IPS DF 6.9 (cell line): ENCODE measurements at places on chromosomes 3 and 15.

- no peak for DNase-seq
Observed at GRCh38 chr15:23572844-23573243, 7.4 kb downstream of the MKRN3 start.

DNA sequence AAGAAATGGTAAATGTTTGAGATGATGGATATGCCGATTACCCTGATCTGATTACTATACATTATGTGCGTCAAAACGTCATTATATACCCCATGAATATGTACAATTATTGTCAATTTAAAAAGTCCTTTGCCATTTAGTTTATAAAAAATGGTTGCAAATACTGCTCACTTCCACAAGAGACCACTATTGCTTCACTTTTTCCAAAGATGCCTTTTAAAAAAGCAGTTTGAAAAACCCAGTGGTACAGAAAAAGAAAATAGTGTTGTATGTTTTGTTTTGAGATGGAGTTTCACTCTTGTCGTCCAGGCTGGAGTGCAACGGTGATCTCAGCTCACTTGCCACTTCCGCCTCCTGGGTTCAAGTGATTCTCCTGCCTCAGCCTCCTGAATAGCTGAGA is 39.3 kb downstream of the EDEM1 start:
- no peak for DNase-seq

GRCh38 chr3:188211476-188211875 is 57.5 kb downstream of the LPP start:
- no peak for DNase-seq

GRCh38 chr3:193270451-193270850 is 29.4 kb downstream of the PLAAT1 start:
- no peak for DNase-seq

DNA sequence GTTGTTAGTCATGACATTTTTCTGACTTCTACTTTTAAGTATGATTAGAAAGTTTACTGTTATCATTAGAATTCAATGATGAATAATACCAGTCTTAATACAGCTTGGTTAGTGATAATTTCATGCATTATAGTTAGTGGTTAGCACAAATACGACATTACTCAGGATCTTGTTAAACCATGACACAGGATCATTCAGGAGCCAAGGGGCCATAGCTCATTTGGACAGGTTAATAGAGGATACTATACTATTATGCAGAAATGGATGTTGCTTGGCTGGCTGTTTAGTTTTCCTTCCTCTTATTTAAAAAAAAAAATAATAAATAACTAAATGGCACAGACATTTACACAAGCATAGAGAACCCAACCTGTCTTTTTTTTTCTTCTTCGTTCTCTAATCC is 55.5 kb downstream of the NSUN3 start:
- DNase-seq = no peak

- no peak for DNase-seq
Observed at GRCh38 chr15:96166223-96167200, 164.0 kb upstream of the NR2F2 start.

DNA sequence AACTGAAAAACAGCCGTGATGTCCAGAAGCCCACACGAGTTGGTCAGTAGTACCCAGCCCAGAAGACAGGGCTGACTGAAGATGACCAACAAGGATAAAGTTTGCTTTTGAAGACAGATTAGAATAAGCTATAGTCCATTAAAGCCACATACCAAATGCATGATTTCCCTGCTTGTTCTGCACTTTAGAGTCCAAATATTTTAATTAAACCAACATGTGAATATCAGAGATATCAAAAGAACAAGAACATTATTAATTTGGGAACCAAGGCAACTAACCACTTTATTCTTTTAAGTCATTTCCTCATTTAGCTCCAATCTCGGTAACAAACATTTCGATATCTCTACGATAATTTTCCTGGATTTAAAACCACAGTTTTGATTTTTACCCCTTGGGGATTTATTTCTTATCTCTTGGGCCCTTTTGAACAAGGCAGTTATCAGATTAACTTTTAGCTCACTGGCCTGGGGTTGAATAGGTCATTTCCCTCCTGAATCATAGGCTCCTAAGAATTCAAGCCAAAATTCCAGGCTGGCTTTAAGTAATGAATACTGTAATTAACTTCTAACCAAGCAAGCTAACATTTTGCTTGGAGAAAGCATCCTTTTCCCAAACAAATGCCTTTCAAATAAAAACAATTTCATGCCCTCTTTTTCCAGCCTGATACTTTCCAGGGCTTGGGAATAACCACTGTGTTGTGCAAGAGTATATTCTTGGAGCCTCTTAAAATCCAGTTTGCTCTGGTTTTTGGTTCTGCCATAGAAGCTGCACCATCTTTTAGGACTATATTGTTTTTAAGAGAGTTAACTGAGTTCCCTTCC is 102.9 kb upstream of the NR2E3 start:
- no peak for DNase-seq

DNA sequence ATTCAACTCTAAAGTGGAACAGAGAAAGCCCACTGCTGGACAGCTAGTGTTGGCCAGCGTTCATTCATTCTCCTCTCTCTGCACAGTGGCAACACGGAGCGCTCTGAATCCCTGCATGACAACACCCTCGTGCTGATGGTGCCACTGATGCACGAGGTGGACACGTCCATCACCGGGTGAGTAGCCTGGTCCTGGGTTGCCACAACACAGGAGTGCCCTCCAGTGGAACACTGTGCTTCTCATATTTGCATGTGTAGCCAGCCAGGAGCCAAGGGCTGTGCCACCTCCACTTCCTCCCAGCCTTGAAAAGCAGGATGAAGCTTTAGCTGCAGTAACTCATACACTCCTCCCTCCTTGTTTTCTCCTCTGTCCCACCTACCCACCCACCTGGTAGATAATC is 120.0 kb upstream of the CTDSPL start:
- DNase-seq = no peak

DNA sequence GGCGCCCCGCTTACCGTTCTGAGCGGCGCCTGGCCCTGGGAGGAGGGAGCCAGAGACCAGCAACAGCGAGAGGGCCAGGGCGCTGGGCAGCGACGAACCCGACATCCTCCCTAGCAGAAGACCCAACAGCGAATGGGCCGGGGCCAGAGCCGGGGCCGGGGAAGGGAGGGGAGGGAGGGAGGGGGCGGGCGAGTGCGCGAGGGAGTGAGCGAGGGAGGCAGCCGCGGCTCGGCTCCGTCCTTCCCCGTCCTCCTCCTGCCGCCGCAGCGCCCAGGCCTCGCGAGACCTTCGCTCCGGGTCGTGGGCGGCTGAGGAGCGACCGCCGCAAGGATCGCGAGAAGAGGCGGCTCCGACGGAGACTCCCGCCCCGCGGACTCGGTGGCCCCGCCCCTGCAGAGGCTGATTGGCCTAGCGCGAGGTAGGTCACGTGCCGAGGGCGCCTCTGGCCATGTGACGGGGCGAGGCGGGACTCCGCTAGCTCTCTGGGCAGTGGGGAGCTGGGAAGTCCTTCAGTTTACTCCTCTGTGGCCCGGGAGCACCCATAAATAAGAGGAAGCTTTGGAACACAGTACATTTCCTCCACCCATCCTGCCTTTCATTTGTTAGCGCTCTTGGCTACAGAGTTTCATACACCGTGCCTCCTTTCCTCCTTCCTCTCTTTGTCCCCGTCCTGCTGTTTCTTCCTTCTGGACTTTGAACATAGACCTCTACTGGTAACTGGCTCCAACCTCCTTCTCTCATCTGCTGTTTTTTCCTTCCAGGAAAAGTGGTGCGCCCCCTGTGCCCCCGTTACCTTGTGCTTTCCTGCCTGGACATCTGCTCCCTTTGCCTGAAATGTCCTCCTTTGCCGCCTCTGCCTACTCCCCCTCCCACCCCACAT is at the start of gene NPTN:
Gene NPTN, minus strand, starts transcription at position 279 of the 880 bp plus-strand sequence. Its CDS starts 174 bp downstream, at position 105.
- DNase-seq = peak; percentile 89

DNA sequence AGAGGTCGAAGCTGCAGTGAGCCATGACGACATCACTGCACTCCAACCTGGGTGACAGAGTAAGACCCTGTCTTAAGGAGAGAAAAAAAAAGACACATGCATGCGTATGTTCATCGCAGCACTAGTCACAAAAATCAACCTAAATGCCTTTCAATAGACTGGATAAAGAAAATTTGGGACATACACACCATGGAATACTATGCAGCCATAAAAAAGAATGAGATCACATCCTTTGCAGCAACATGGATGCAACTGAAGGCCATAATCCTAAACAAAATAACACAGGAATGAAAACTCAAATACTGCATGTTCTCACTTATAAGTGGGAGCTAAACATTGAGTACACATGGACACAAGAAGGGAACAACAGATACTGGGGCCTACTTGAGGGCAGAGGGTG is 53.1 kb downstream of the FSIP1 start:
- no peak for DNase-seq

DNA sequence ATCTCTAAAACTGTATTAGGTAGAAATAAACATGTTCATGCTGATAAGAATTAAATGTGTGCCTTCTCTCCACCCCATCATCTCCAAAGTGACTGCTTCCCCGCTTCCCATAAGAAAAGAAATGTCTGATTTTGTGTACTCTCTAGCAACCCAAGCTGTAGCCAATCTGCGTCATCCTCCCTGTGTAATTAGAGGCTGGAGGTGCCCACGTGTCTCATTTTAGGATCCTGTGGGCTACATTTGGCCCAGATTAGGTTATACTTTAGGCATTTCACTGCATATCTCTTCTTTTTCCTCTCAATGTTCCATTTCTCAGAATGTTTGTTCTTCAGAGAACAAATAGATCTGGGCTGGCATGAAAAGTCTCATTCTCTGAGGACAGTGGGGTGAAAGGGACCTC is 19.3 kb upstream of the ZNF148 start:
- no peak for DNase-seq

DNA sequence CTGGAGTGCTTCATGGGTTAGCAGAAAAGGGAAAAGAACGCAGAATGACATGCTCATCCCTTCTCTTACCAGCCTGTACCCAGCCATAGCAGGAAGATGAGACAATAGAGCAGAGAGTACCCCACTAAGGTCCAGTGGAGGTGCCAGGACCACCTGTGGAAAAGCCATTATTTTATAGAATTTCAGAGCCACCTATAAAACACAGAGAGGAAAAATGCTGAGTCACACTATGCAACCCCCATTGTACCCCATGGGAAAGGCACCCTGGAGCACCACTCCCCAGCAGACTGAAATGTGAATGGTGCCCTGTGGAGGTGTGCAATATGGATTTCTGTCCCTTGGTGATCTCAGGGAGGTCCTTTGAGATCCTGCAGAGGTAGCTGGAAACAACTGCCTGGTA is 97.2 kb downstream of the HES1 start:
- no peak for DNase-seq

DNA sequence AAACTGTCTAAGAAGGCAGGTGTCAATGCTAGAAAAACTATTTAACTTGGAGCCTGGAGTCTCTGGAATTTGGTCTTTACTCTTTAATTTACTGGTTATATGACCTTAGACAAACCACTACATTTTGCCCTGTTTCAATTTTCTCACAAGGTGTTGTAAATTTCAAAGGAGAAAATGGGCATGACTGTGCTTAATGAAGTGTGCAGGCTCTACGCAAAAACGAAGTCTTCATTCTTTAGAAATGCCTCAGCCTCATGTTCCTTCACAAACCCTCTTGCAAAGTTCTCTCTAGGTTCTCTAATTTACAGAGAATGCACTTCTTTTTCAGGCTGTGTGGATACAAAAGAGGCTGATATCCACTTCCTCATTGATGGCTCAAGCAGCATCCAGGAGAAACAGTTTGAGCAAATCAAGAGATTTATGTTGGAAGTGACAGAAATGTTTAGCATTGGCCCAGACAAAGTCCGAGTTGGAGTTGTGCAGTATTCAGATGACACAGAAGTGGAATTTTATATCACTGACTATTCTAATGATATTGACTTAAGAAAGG is 39.1 kb downstream of the COL6A5 start:
- no peak for DNase-seq

DNA sequence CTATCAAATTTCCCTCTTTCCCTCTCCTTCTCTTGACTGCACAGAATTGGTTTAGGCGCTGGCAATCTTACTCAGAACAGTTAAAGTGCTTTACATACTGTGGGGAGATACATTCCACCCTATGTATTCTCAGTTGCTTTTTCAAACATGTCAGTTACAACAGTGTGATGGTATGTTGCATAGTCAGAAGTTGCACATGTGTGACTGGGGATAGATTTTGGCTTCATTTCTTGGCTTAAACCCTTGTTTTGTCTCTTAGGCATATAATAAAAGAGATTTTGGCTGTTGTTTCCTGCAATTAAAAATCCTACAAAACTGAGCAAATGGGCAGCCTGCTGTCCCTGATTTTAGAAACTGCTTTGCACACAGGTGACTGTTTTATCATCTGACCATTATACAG is 86.7 kb downstream of the PIK3R4 start:
- no peak for DNase-seq

GRCh38 chr3:143002083-143002712 is 828 bp downstream of the U2SURP start:
- no peak for DNase-seq

DNA sequence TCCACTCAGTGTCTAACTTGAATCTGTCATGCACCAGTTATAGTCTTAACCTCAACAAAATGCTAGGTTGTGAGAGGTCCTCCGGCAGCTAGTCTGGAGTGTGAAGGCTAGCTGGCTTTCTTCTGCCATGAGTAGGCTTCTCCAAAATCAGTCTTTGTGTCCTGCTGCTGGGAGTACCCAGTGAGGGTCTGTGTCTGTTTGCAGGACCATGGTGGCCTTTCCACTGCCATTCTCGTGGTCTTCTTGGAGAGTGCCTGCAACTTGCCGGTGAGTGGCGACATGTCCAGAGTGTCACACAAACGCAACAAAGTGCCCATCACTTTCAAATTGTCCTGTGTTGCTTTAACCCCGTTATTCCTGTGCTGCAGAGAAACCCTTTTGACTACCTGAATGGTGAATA is 34.0 kb downstream of the ESYT3 start:
- no peak for DNase-seq

DNA sequence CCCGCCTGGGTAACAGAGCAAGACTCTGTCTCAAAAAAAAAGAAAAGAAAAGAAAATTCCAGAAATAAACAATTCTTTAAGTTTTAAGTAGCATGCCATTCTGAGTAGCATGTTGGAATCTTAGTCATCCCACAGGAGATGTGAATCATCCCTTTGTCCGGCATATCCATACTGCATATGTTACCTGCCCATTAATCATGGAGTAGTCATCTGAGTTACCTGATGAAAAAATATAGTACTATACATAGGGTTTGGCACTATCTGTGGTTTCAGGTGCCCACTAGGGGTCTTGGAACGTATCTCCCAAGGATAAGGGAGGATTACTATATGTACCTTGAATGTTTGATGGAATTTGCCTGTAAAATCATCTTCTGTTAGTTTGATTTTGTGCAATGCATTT is 6.3 kb upstream of the CCR4 start:
- no peak for DNase-seq

DNA sequence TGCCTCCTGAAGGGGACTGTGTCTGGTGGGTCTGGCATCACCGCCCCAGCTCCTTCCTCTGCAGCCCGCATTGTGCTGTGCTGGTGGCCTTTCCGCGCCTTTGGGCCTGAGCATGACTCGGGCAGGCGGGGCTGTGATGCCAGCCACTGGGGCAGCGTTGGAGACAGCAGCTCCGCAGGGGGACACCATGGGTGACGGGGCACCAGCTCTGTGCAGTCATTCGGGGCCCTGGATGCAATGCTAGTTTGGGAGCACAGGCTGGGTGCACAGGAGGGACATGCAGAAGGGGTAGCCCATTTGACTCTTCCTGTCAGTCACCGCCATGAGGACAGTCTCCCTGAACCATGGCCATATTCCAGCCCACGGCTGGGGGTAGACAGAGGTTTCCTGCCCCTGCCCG is 83.8 kb upstream of the SNRPA1 start:
- no peak for DNase-seq
